ENCODE measurements at places on chromosomes 2 and 18. TPM values are rescaled to one million over a fixed set of nuclear protein-coding genes. Genes with fewer than 3 reads are reported as not detected.

DNA sequence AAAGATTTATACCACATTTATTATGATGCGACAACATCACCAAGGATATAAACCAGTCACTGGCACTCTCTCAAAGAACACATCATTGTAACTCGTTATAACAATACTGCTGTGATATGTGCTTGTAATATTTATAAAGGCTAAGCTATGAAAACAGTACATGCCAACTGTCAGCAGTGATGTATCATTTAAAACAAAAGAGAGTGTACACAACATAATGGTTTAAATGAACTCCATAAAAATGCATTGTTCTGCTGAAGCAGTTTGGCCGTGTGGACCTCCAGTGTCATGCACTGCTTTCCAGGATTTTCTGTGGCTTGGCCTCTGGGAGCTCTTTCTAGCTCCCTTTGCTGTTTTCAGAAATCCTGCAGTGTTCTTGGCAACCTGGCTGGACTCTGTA, 215.6 kb downstream of the MTX2 start:
- H3K27ac ChIP-seq, result no peak overlapping the region
- H3K4me1 ChIP-seq, result no peaks in the 10 kb centered on the region
- no peaks in the 10 kb centered on the region for H3K36me3 ChIP-seq

- H3K4me1 ChIP-seq, result no peaks in the 10 kb centered on the region
- no peaks in the 10 kb centered on the region for H3K27me3 ChIP-seq
- peaks cover 14% of the 10 kb centered on the region for H3K36me3 ChIP-seq
- DNase-seq, result no peak
These were observed 8.1 kb upstream of the MTERF4 start for GRCh38 chr2:241110089-241110606.

The OSBPL1A gene
- 34.8 TPM for total RNA-seq

GRCh38 chr2:46053564-46053963, 243.6 kb upstream of the EPAS1 start:
- H3K27me3 ChIP-seq, result no peaks in the 10 kb centered on the region
- H3K36me3 ChIP-seq, result no peaks in the 10 kb centered on the region
- DNase-seq, result no peak
- H3K27ac ChIP-seq, result no peak overlapping the region
- no peak overlapping the region for H3K4me3 ChIP-seq
- no peaks in the 10 kb centered on the region for H3K4me1 ChIP-seq

DNA sequence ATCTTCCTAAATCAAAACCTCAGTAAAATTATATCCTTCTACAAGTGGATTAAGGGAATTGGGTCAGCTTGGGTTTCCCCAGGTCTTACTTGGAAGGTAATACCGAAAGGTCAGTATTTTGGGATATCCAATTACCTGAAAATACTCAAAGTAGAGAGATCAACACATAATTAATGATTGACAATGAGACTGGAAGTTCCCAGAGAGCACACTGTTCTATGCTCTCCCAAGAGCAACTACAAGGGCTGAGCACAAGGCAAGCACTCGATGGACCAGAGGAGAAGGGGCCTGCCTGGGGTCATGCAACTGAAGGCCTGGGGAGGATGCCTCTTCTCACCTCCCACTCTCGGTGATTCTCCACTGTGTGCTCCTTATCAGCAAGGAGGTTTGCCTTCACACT, 159.2 kb upstream of the ACAA2 start:
- no peak overlapping the region for H3K27ac ChIP-seq
- no peak for DNase-seq
- no peak overlapping the region for H3K4me3 ChIP-seq
- H3K27me3 ChIP-seq, result no peaks in the 10 kb centered on the region
- H3K4me1 ChIP-seq, result peaks cover 19% of the 10 kb centered on the region

DNA sequence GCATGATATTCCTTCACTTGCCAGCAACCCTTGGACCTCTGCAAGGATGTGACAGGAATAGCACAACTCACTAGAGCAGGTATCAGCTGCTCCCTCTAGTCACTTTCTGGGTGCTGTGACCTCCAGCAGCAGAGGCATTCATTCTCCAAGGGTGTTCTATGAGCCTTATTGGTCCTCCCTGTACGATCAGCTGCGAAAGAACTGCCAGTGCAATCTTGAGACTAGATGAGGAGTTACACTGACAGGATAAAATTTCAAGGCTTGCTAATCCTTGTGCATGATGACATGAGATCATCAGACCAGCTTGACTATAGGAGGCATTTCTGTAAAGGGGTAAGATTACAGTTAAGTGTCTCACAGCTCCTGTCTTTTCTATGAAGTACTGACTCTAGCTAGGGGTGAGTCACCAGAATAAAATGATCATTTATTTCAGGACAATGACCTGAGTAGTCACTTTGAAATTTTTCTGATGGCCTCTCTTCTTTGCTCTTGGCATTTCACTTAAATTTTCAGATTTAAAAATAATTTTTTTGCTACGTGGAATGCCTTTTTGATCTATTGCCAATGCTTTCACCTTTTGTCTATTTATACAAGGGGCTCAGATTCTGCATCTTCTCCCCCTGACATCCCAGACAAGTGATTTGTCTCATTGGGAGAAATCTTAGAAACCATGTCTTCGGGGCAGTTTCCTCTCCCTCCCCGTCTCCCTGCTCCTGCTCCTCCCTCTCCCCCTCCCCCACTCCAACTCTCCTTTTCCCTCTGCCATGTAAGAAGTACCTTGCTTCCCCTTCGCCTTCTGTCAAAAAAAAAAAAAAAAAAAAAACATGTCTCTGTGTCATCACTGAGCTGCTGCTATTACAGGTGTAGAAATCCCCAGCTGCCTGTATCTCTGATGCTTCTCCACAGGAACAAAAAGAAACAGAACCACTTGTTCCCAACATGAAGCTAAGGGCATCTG, 49.2 kb upstream of the FRZB start:
- no peak for DNase-seq
- H3K27ac ChIP-seq, result no peak overlapping the region
- H3K4me1 ChIP-seq, result no peaks in the 10 kb centered on the region
- H3K27me3 ChIP-seq, result no peaks in the 10 kb centered on the region
- no peak overlapping the region for H3K4me3 ChIP-seq

The MSGN1 gene
- total RNA-seq, result not detected

DNA sequence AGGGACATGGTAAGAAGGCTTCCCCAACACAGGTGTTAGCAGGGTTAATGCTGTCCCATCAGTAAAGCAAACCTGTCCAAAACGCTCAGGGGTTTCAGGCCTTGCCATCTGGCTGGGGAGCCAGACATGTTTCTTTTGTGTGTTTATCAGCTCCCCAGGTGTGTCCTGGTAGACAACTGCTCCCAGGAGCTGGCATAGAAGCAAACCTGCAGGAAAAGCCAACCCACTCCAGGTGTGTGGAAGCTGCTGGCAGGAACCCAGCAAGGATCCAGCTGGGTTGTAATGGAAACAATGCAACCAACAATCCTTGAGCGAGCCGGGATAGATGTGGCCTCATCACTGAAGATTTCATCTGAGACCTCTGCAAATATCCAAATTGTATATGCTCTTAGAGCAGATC, 123.1 kb downstream of the RAB3GAP1 start:
- no peak for DNase-seq
- H3K27me3 ChIP-seq, result no peaks in the 10 kb centered on the region
- no peak overlapping the region for H3K4me3 ChIP-seq

The LRPPRC gene
- total RNA-seq, result 135 TPM

The CXCR2 gene
- not detected for total RNA-seq

The NEUROD1 gene
- not detected for total RNA-seq

DNA sequence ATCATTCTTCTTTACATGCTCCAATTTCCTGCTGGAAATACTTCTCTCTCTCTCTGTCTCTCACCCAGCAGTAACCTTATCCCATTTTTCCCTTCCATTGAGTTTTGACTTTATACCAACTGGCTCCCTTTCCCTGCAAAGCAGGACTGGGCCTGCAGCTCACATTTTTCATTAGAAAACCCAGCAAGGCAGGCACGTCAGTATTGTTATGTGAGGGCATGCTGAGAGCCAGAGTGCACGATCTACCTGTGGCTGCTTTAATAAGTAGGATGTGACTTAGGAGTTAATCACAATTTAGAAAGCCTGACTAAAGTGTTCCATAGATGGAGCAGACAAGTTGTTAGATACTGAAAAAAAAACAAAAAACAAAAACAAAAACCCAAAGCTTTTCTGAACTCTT, 5.2 kb upstream of the NDUFV2 start:
- H3K27me3 ChIP-seq, result no peaks in the 10 kb centered on the region
- H3K36me3 ChIP-seq, result peaks cover 23% of the 10 kb centered on the region
- peaks cover 36% of the 10 kb centered on the region for H3K4me1 ChIP-seq
- no peak overlapping the region for H3K4me3 ChIP-seq

The ANKRD36 gene
- total RNA-seq, result 24.9 TPM

- peak overlapping the region; percentile 5 for H3K27ac ChIP-seq
- DNase-seq, result peak; percentile 36
- peaks cover 31% of the 10 kb centered on the region for H3K4me1 ChIP-seq
These were observed 19.4 kb downstream of the KLHL29 start for GRCh38 chr2:23404426-23404825.

The CHST10 gene
- 15.5 TPM for total RNA-seq

DNA sequence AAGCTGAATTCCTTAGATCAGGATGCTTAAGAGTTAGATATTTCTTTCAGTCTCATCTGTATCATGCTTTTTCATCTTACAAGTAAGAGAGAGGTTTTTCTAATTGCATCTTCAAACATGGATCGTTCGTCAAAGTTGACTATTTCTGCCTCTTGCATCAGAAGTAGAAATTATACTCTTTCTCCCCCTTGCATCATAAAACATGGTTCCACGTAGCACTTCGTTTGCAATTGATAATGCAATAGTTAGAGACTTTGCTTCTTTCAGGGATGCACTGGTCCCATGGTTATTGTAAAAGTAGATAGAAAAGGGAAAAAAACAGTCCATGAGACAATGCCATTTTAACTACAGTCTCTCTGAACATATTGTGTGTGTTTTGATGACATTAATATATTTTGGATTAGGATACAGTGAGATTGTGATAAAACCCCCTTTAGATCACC, 75.1 kb upstream of the PARD3B start:
- H3K4me1 ChIP-seq, result no peaks in the 10 kb centered on the region
- no peaks in the 10 kb centered on the region for H3K36me3 ChIP-seq
- H3K27ac ChIP-seq, result no peak overlapping the region
- H3K27me3 ChIP-seq, result no peaks in the 10 kb centered on the region
- H3K4me3 ChIP-seq, result no peak overlapping the region

- H3K4me3 ChIP-seq, result no peak overlapping the region
- peaks cover 35% of the 10 kb centered on the region for H3K27me3 ChIP-seq
- H3K4me1 ChIP-seq, result no peaks in the 10 kb centered on the region
- no peak overlapping the region for H3K27ac ChIP-seq
These were observed 234.8 kb downstream of the CYRIA start for GRCh38 chr2:16430846-16431245.

The AAMP gene
- total RNA-seq, result 117 TPM

The C2orf15 gene
- total RNA-seq, result 6.9 TPM

- H3K4me3 ChIP-seq, result no peak overlapping the region
- H3K4me1 ChIP-seq, result peaks cover 8% of the 10 kb centered on the region
- H3K27me3 ChIP-seq, result no peaks in the 10 kb centered on the region
- H3K36me3 ChIP-seq, result peaks cover 16% of the 10 kb centered on the region
These were observed 5.8 kb upstream of the D2HGDH start for GRCh38 chr2:241728627-241729026.

The SERPINB10 gene
- not detected for total RNA-seq

The UGT1A5 gene
- 7.1 TPM for total RNA-seq

- peaks cover 29% of the 10 kb centered on the region for H3K27me3 ChIP-seq
- H3K4me3 ChIP-seq, result no peak overlapping the region
- H3K27ac ChIP-seq, result no peak overlapping the region
- no peaks in the 10 kb centered on the region for H3K4me1 ChIP-seq
These were observed 145.1 kb upstream of the CELF4 start for GRCh38 chr18:37710726-37711125.

DNA sequence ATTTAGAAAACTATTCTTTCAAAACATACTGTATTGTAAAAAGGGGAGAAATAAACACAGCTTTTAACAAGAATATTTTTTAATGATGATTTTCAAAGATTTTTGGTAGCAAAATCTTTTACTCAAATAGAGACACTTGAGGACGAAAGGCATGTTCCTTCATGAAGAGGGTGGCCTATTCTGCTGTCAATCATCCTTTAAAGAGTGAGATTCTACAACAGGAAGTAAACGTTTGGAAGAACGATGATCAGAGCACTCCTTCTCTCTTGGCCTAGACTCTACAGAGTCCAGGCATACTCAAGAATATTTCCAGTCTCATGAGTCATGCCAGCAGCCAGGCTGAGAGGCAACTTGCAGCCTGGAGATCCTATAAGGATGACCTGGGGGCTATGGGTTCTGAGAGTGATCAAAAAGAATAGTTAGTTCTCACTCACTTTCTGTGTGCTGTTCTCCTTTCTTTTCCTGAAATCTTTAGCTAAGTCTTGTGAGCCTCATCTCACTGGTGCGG, 62.4 kb upstream of the TCF4 start:
- no peaks in the 10 kb centered on the region for H3K36me3 ChIP-seq
- no peaks in the 10 kb centered on the region for H3K27me3 ChIP-seq
- no peak for DNase-seq
- no peak overlapping the region for H3K27ac ChIP-seq
- H3K4me3 ChIP-seq, result no peak overlapping the region

DNA sequence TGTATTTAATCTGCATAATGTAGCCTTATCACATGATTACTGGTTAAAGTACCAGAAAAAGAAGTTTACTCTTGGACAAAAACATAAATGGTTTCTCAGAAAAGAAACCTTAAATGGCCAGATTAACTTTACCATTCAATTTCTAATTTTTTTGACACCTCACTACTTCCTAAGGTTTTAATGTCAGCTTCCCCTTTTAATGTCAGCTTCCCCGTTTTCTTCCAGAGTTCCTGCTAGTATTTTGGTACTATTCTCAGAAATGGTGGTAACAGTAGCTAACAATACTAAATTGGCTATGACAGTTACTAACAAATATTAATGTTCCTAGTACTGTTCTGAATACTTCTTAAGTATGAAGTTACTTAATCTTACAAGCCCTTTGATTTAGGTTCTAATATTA, 22.4 kb upstream of the SLC8A1 start:
- no peaks in the 10 kb centered on the region for H3K36me3 ChIP-seq
- no peaks in the 10 kb centered on the region for H3K4me1 ChIP-seq
- no peak overlapping the region for H3K4me3 ChIP-seq
- H3K27me3 ChIP-seq, result no peaks in the 10 kb centered on the region
- no peak overlapping the region for H3K27ac ChIP-seq

DNA sequence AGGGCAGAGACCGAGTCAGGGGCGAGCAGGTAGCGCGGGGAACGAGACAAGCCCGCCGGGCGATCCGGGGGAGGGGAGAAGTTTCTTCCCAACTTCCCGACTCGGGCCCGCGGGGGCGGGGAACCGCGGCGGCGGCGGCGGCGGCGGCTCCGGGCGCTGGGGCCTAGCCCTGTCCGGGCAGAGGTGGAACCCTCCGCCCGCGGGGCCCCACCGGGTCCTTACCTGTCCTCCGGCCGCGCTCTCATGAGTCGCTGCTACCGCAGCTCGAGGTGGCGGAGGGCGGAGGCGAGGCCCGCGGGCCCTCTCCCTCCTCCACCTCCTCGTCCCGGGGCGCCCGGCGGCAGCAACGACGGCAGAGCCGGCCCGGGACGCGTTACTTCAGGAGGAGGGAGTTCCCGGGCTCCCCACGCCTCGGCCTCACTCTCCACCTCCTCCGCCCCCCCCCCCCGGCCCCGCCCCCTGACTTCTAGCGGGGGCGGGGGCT, at the start of gene YES1:
Gene YES1 (minus strand): TSS at position 351 of the 484 bp plus-strand sequence. CDS start 55,415 bp downstream, outside the sequence.
- H3K36me3 ChIP-seq, result peaks cover 32% of the 10 kb centered on the region
- H3K4me1 ChIP-seq, result peaks cover 30% of the 10 kb centered on the region
- peak within 1 kb of the TSS; percentile 92 for H3K27ac ChIP-seq
- DNase-seq, result peak; percentile 57
- H3K4me3 ChIP-seq, result peak within 1 kb of the TSS; percentile 98

The THUMPD2 gene
- total RNA-seq, result 13.4 TPM

The AGPS gene
- total RNA-seq, result 69.9 TPM

Data from Calu3 (cell line).